ENCODE measurements at places on chromosomes 4 and X. TPM values are rescaled to one million over a fixed set of nuclear protein-coding genes. Genes with fewer than 3 reads are reported as not detected.

The LANCL3 gene
- not detected for total RNA-seq

The RAB40AL gene
- total RNA-seq, result not detected

The SEPTIN6 gene
- 18.0 TPM for total RNA-seq

The AADAT gene
- total RNA-seq, result 5.8 TPM

The LGI2 gene
- total RNA-seq, result not detected

The ABCG2 gene
- 0.08 TPM for total RNA-seq

The SSX4 gene
- total RNA-seq, result not detected

The UNC5C gene
- not detected for total RNA-seq

DNA sequence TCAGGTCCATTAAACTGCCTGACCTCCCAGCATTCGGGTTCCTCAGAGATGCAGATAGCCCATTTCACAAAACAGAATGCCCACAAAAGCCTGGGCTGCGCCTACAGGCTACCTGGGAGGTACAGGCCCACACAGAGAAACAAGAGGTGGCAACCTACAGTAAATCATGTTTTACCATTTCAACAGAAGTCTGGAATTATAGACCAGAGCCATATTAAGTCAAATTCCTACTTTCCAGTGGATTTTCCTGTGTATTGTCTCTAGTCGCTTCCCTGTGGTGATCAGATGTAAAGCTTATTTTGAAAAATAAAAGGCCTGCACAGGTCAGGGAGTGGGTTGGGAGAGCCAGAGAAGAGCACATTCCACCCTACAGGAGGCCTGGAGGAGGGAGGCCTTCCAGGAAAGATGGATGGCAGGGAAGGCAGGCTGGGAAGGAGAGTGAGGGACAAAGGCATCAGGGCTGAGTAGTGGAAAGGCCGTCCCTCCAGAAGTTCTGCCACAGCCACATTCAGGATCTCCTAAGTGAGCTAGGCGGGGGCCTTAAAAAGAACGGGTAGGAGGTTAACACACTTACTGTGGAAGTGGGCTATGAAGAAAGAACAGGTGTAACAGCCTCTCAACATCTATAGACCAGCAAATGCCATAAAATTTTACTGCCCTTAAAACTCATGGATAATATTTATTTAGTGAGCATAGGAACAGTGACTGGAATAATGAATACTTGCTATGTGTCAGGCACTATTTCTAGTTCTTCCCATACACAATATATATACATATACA lies 19.0 kb upstream of the USO1 start:
- 0 out of 2 replicates have a peak, but pooled peaks cover 6% of the 10 kb centered on the region for H3K36me3 ChIP-seq
- H3K27ac ChIP-seq, result no peak overlapping the region
- H3K4me1 ChIP-seq, result peaks cover 11% of the 10 kb centered on the region
- H3K27me3 ChIP-seq, result no peaks in the 10 kb centered on the region
- no peak for DNase-seq

GRCh38 chrX:16934185-16934584 lies 12.3 kb upstream of the REPS2 start:
- no peak overlapping the region for H3K4me3 ChIP-seq
- no peak for DNase-seq
- no peak overlapping the region for H3K27ac ChIP-seq
- H3K36me3 ChIP-seq, result no peaks in the 10 kb centered on the region
- no peaks in the 10 kb centered on the region for H3K4me1 ChIP-seq

- H3K4me3 ChIP-seq, result 0 out of 2 replicates have a peak overlapping the region, but pooled peaks have one; percentile 42
- H3K27ac ChIP-seq, result peak overlapping the region; percentile 49
- H3K36me3 ChIP-seq, result peaks cover 44% of the 10 kb centered on the region
- H3K27me3 ChIP-seq, result no peaks in the 10 kb centered on the region
Measured at GRCh38 chr4:57063518-57063917, 46.7 kb downstream of the IGFBP7 start.

GRCh38 chr4:134650461-134650860 lies 448.9 kb upstream of the PABPC4L start:
- H3K27ac ChIP-seq, result no peak overlapping the region
- no peaks in the 10 kb centered on the region for H3K27me3 ChIP-seq
- H3K4me3 ChIP-seq, result no peak overlapping the region
- no peaks in the 10 kb centered on the region for H3K36me3 ChIP-seq
- H3K4me1 ChIP-seq, result no peaks in the 10 kb centered on the region

- peaks cover 29% of the 10 kb centered on the region for H3K27me3 ChIP-seq
- H3K4me1 ChIP-seq, result no peaks in the 10 kb centered on the region
- no peak for DNase-seq
- no peak overlapping the region for H3K4me3 ChIP-seq
- H3K36me3 ChIP-seq, result no peaks in the 10 kb centered on the region
- H3K27ac ChIP-seq, result no peak overlapping the region
Measured at GRCh38 chr4:185457136-185457535, 14.4 kb downstream of the CCDC110 start.

DNA sequence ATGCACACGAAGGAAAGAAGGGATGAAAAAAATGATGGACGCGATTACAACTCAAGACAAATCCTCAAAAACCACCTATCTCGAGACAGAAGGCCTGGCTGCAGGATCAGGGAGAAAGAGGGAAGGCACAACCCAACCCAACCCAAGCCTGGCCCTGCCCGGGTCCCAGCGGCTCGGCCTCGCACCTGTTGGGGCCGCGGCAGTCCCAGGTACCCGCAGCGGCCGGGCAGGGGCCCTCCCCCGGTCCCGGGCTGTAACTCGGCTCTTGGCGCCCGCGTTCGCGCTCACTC lies 464 bp downstream of the RASGEF1B start:
- peak overlapping the region; percentile 75 for H3K4me3 ChIP-seq
- H3K27ac ChIP-seq, result no peak overlapping the region
- DNase-seq, result no peak
- peaks cover 10% of the 10 kb centered on the region for H3K27me3 ChIP-seq
- no peaks in the 10 kb centered on the region for H3K36me3 ChIP-seq
- H3K4me1 ChIP-seq, result peaks cover 19% of the 10 kb centered on the region

- no peaks in the 10 kb centered on the region for H3K4me1 ChIP-seq
- no peaks in the 10 kb centered on the region for H3K27me3 ChIP-seq
- no peaks in the 10 kb centered on the region for H3K36me3 ChIP-seq
- DNase-seq, result peak; percentile 48
- peak overlapping the region; percentile 73 for H3K4me3 ChIP-seq
- no peak overlapping the region for H3K27ac ChIP-seq
Measured at GRCh38 chr4:154807042-154807630, 26.1 kb downstream of the RBM46 start.

GRCh38 chrX:65697915-65698796 lies 30.7 kb downstream of the MSN start:
- no peaks in the 10 kb centered on the region for H3K27me3 ChIP-seq
- H3K36me3 ChIP-seq, result peaks cover 10% of the 10 kb centered on the region
- H3K4me3 ChIP-seq, result peak overlapping the region; percentile 78
- peaks cover 74% of the 10 kb centered on the region for H3K4me1 ChIP-seq
- peak; percentile 4 for DNase-seq

DNA sequence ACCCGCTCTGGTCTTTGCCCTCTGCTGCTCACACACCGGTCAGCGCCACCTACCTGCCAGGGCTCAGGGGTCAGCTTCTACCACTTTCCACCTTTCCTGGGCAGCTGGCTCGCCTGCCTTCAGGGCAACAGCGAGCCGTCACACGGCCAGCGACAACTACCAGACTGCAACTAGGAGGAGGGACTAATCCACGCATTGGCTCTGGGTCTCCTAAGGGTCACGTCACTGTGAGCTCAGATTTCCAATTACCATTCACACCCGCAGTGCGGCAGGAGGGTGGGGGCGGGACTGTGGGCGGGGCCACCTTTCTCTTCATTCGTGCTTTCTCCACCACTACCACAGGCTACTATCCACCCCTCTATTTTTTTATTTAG lies at the start of gene BEX5:
Gene BEX5, minus strand, starts transcription at position 172 of the 374 bp plus-strand sequence. CDS start 1,712 bp downstream, outside the sequence.
- no peak within 1 kb of the TSS for H3K27ac ChIP-seq
- no peak for DNase-seq

DNA sequence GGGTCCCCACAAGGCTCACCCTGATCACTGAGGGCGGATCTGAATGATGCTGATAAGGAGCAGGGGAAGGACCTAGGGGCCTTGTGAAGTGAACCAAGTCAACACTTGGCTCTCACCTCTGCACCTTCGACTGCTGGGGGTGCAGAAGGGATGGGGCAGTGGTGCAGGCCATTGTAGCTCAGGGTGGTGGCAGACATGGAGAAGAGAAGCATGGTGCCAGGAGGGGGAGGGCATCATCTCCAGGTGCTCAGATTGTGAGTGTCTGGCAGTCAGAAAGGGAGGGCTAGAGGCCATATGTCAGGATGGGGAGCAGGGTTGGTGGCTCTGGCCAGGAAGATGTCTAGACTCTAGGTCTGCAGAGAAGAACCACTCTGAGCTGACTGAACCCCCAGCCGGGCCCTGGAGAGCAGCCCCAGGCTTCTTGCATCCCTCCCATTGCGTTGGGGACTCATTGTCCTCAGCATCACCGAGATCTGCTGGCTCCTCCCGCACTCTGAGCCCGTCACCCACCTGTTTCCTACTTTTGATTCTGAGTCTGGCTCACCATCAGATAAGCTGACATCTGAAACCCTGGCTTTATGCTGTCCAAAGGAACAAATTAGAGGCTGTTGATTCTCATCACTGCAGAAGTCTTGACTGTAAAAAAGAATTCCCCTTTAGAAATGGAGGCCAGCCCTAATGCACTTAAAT lies 3.8 kb downstream of the APLN start:
- no peaks in the 10 kb centered on the region for H3K4me1 ChIP-seq
- no peak for DNase-seq
- no peak overlapping the region for H3K27ac ChIP-seq
- H3K36me3 ChIP-seq, result no peaks in the 10 kb centered on the region

- no peaks in the 10 kb centered on the region for H3K36me3 ChIP-seq
- no peak overlapping the region for H3K4me3 ChIP-seq
- no peak overlapping the region for H3K27ac ChIP-seq
Measured at GRCh38 chr4:72918362-72918761, 151.2 kb downstream of the COX18 start.

- H3K4me3 ChIP-seq, result peak overlapping the region; percentile 89
- peak overlapping the region; percentile 78 for H3K27ac ChIP-seq
- peak; percentile 25 for DNase-seq
Measured at GRCh38 chrX:103919270-103919637, 43.2 kb upstream of the TMSB15B start.

DNA sequence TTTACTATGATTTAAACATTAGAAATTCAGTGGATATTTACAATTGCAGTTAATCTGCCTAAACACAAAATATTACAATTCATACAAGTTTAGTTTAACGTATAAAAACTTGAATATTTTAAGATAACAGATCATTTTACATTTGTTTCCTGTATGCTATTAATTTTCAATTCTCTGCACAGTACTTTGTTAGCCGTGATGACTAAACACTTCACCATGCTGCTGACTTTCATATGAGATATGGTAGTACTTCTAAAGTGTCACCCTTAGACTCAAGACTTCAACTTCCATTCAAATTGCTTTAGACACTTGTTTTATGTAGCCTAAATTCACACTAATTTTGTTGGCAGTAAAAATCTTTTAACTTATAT lies 1646.4 kb upstream of the ADGRL3 start:
- H3K27me3 ChIP-seq, result no peaks in the 10 kb centered on the region
- H3K4me3 ChIP-seq, result peak overlapping the region; percentile 80
- H3K4me1 ChIP-seq, result peaks cover 10% of the 10 kb centered on the region
- peak; percentile 12 for DNase-seq

- no peak for DNase-seq
- H3K36me3 ChIP-seq, result no peaks in the 10 kb centered on the region
- H3K4me3 ChIP-seq, result no peak overlapping the region
- H3K4me1 ChIP-seq, result peaks cover 6% of the 10 kb centered on the region
- H3K27me3 ChIP-seq, result peaks cover 82% of the 10 kb centered on the region
Measured at GRCh38 chr4:41877020-41877796, 58.0 kb upstream of the TMEM33 start.

DNA sequence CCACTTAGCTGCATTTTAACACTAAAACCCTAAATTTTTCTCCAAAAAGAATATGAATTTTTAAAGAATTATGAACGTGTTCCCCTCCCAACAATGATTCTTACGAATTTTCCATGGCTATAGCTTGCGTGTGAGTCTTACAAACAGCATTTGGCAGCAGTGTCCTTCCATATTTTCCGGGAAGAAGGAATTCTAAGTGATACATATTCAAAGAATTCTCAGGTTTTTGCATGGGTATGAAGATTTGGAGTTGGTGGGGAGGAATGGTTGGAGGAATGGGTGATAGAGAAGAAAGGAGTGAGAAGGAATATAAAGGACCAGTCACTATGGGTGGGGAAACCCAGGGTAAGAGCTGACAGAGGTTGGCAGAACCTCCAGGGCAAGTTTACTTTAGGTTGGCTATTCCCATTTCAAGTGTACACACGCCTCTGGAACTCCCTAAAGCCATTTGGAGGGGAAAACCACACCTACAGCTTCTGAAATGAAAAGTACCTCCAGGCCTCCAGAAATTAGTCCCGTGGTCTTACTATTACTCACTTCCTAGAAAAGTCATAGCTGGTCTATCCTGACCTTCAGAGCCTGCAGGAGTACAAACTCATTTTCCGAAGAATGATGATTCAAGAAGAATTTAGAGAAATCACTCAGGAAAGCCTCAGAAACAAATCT lies 420.8 kb upstream of the DIPK2B start:
- H3K27ac ChIP-seq, result peak overlapping the region; percentile 96
- H3K4me3 ChIP-seq, result peak overlapping the region; percentile 59
- peak; percentile 76 for DNase-seq
- peaks cover 66% of the 10 kb centered on the region for H3K4me1 ChIP-seq
- no peaks in the 10 kb centered on the region for H3K27me3 ChIP-seq

- H3K27ac ChIP-seq, result no peak overlapping the region
- H3K36me3 ChIP-seq, result no peaks in the 10 kb centered on the region
- H3K4me1 ChIP-seq, result no peaks in the 10 kb centered on the region
- H3K4me3 ChIP-seq, result no peak overlapping the region
- DNase-seq, result no peak
Measured at GRCh38 chrX:155329293-155329692, 5.1 kb downstream of the CLIC2 start.

DNA sequence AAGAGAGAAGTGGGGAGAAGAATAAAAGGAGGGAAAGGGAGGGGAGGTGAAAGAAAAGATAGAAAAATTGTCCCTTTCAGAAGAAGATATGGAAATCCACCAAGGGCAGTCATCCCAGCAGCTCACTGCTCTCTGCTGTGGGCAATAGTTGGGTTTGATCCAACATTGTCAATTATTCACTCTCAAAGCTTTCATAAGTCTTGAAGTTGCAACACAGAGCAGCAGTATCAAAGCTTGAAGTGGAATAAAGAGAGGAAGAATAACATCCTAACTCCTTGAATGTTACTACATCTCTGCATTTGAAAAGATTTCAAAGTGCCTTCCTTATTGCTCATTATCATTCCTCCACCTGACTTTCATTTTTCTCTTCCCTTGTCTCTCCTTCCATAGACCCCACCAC lies 62.3 kb upstream of the HHIP start:
- peaks cover 73% of the 10 kb centered on the region for H3K4me1 ChIP-seq
- H3K27ac ChIP-seq, result peak overlapping the region; percentile 4
- no peak for DNase-seq
- peak overlapping the region; percentile 9 for H3K4me3 ChIP-seq
- H3K36me3 ChIP-seq, result peaks cover 9% of the 10 kb centered on the region

GRCh38 chr4:24888475-24889344 lies 24.1 kb downstream of the CCDC149 start:
- H3K4me1 ChIP-seq, result peaks cover 18% of the 10 kb centered on the region
- no peak overlapping the region for H3K4me3 ChIP-seq

All from HFFc6 (cell line).